ENCODE measurements at places on chromosomes 2 and 18. TPM values are rescaled to one million over a fixed set of nuclear protein-coding genes. Genes with fewer than 3 reads are reported as not detected.

GRCh38 chr2:140359056-140359771, 1579.0 kb upstream of the NXPH2 start:
- H3K27ac ChIP-seq: no peak overlapping the region
- H3K4me3 ChIP-seq: no peak overlapping the region
- DNase-seq: no peak
- no peaks in the 10 kb centered on the region for H3K27me3 ChIP-seq

GRCh38 chr18:13653746-13654433, 72.5 kb downstream of the FAM210A start:
- no peak for DNase-seq
- no peaks in the 10 kb centered on the region for H3K36me3 ChIP-seq
- H3K4me3 ChIP-seq: no peak overlapping the region
- H3K27me3 ChIP-seq: no peaks in the 10 kb centered on the region
- no peaks in the 10 kb centered on the region for H3K4me1 ChIP-seq

DNA sequence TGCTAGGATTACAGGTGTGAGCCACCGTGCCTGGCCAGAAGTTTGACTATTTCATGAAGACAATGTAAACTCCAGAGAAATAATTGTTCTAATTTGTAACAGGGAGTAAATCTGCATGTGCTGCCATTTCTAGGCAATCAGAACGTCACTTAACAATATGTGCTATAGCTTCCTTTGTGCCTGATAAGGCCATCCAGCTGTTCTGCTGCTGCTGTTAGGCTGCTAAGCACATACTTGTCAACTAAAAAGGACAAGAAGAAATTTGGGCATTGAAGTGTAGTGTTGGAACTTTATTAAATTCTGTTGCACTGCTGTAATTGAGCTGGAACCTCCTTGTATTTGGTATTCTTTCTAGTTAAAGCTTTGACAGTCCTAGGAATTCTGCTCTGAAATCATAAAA, 57.1 kb downstream of the KIAA1328 start:
- DNase-seq: no peak
- no peaks in the 10 kb centered on the region for H3K27me3 ChIP-seq
- H3K36me3 ChIP-seq: no peaks in the 10 kb centered on the region

DNA sequence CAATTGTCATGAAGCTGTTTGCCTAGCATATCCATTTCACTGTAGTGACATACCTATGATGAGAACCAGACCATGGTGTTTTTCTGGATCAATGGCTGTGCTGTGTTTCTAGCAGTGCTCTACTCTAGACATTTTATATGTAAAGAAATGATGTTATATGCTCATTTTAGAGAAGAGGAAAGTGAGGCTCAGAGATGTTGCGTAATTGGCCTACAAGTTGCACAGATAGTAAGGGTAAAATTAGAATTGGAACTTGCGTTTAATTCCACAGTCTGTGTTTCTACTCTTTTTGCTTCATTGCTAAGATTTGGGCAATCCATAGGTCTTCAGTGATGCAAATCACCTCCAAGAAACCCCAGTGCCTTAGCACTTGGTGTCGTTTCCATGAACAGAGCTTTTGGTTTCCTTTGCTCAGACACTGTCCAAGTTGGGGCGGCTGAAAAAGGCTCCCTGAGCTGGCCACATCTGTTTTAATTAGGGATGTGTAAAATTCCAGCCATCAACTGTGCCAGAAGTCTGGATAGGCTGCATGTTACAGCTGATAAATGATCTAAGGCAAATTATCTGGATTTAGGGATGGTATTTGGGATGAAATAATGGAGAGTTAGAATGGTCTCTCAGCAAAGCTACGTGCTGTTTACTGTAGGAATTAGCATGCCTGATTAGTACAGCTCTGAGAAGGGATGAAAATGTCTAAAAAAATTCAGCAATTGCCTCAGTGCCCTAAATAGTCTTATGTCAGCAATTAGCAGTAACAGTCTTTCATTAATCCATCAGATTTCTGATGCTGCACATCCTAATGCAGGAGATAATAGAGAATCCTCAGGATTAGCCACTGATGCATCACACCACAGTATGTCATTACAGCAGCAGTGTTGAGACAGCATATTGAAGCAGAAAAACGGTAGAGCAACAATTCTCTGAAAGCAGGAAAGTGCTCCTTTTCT, 65.3 kb downstream of the PTPRM start:
- H3K27me3 ChIP-seq: no peaks in the 10 kb centered on the region
- H3K36me3 ChIP-seq: no peaks in the 10 kb centered on the region
- H3K4me1 ChIP-seq: no peaks in the 10 kb centered on the region
- DNase-seq: no peak
- no peak overlapping the region for H3K27ac ChIP-seq
- no peak overlapping the region for H3K4me3 ChIP-seq

- no peak overlapping the region for H3K4me3 ChIP-seq
- no peaks in the 10 kb centered on the region for H3K27me3 ChIP-seq
- no peak for DNase-seq
Measured at GRCh38 chr18:36366994-36367839, 69.7 kb downstream of the FHOD3 start.

GRCh38 chr2:112646102-112646719, 472 bp downstream of the SLC20A1 start:
- H3K36me3 ChIP-seq: no peaks in the 10 kb centered on the region
- peak overlapping the region; percentile 96 for H3K27ac ChIP-seq
- H3K27me3 ChIP-seq: no peaks in the 10 kb centered on the region
- H3K4me1 ChIP-seq: peaks cover 53% of the 10 kb centered on the region
- H3K4me3 ChIP-seq: peak overlapping the region; percentile 84

GRCh38 chr2:73072129-73072395, 550 bp upstream of the SFXN5 start:
- DNase-seq: no peak
- peak overlapping the region; percentile 94 for H3K4me3 ChIP-seq
- no peaks in the 10 kb centered on the region for H3K27me3 ChIP-seq

DNA sequence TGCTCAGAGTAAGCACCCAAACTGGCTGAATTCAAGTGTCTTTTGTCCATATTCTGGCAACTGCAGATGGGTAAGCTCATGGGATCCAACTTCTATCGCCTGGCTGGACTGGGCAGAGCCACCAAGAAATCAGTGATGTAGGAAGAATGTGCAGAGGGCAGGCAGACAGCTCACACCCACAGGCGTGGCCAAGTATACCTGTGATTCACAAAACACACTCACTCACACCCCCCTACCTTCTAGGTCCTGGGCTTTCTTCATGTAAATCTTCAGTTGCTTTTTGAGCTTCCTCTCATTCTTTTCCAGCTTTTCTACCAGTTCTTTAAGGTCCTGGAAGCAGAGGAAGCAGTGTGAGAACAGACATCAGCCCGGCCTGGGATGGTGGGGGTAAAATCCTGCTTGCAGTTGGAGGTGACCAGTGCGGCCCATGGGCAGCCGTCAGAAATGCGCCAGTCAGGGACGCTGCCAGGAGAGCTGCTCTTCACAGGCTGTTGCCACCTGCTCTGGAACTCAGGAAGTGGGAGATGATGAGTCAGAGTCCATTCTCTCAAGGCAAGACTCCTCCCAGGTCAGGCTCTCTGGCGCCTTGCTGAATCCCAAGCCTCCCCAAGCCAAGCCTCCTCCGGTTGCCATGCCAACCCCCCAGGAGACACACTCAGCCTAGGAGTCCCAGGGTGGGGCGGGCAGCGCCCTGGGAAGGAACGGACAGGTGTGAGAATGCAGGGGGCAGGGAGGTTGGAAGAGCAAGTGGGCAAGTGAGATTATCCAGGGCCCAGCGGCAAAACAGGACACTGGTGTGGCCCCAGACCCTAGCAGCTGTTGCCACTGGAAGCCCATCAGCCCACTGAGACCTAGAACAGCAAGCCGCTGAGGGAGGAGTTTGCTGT, 36.2 kb upstream of the ACAA2 start:
- H3K4me3 ChIP-seq: no peak overlapping the region
- H3K4me1 ChIP-seq: peaks cover 15% of the 10 kb centered on the region
- H3K27ac ChIP-seq: no peak overlapping the region
- DNase-seq: no peak
- no peaks in the 10 kb centered on the region for H3K27me3 ChIP-seq

- no peak for DNase-seq
- H3K4me1 ChIP-seq: peaks cover 5% of the 10 kb centered on the region
- H3K36me3 ChIP-seq: no peaks in the 10 kb centered on the region
- no peak overlapping the region for H3K4me3 ChIP-seq
- H3K27me3 ChIP-seq: no peaks in the 10 kb centered on the region
Measured at GRCh38 chr2:25833566-25833965, 44.7 kb downstream of the ASXL2 start.

DNA sequence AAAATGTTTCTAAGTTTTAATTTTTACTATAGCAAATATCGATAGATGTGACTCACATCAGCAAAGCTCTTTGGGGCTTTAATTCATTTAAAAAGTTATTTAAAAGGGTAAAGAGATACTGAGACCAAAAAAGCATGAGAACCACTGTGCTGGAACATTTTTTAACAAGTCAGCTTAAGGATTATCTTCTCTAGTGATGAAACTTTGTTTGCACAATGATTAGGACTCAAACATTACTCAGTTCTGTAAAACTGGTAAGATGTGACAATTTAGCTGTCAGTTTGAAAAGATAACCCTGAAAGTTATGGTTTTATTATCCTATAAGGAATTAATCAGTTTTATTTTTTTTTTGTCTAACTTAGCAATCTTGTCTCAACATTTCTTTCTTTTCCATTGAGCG, 301.4 kb downstream of the TSN start:
- H3K36me3 ChIP-seq: no peaks in the 10 kb centered on the region
- no peak overlapping the region for H3K4me3 ChIP-seq
- no peaks in the 10 kb centered on the region for H3K27me3 ChIP-seq
- no peak overlapping the region for H3K27ac ChIP-seq
- no peaks in the 10 kb centered on the region for H3K4me1 ChIP-seq

DNA sequence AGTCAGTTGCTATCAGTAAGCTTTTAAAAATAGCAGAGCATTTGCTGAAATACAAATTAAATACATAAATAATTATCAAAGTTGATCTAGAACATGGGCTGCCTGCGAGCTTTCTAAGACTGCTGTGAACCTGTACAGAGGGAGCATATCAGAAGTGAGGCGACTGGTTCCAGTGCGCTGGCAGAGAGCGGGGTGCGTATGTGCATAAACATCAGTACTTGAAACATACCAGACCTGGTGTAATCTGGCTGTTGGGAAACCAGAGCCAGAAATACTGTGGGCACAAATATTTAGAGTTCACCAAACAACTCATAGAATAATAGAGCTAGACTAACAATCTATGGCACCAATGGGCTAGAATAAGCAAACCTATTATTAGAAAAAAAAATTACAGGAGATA, 27.3 kb downstream of the PDIA6 start:
- no peak overlapping the region for H3K27ac ChIP-seq
- no peak for DNase-seq
- no peaks in the 10 kb centered on the region for H3K4me1 ChIP-seq
- no peak overlapping the region for H3K4me3 ChIP-seq
- peaks cover 26% of the 10 kb centered on the region for H3K36me3 ChIP-seq
- no peaks in the 10 kb centered on the region for H3K27me3 ChIP-seq

DNA sequence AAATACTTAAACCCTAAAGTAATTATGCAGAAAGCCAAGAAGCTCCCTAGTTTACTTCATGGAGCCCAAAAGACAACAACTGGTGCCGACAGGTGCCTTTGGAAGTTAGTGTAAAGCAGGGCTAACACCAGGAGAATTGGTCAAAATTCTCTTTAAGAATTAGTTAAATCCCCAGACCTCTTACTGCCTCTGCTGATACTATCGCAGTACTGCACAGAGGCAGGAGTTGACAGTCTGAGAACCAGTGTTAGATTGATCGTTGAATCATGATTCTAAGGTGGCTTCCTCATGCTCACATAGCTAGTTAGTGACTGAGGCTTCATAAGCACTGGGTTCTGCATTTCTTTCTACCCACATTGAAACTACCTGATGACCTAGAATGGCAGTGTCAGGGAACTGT, 445.0 kb downstream of the XIRP2 start:
- no peak overlapping the region for H3K27ac ChIP-seq
- no peaks in the 10 kb centered on the region for H3K27me3 ChIP-seq
- no peak overlapping the region for H3K4me3 ChIP-seq
- no peak for DNase-seq
- H3K36me3 ChIP-seq: no peaks in the 10 kb centered on the region

DNA sequence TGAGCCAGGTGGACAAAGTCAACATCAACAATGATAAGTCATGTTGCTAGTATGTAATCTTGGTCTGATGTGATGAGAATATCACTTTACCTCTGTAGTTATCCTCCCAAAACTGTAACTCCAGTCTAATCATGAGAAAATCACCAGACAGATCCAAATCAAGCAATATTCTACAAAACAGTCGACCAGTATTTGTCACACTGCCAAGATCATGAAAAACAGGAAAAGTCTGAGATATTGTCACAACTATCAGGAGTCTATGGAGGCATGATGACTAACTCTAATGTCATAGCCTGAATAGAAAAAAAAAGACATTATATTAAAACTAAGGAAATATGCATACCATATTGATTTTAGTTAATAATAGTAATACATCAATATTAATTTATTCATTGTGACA, 1883.3 kb upstream of the CELF4 start:
- no peaks in the 10 kb centered on the region for H3K4me1 ChIP-seq
- H3K27me3 ChIP-seq: no peaks in the 10 kb centered on the region
- no peak overlapping the region for H3K4me3 ChIP-seq
- H3K27ac ChIP-seq: no peak overlapping the region

DNA sequence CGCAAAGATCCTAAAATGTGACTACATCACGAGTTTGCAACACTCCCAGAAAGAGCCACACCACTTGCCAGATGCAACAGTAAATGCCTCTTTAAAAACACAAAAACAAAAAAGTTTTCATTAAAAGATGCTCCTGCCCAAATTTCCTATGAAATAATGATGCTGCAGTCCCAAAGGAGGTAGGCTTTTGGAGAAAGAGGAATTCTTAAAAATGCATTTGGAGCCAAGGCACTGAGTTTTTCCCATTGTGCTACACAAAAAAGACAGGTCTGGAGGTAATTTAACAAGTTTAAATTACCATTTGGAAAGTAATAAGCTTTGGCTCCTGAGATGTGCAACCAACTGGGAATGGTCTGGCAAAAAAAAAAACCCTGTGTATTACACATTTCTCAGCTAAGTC, 145.0 kb downstream of the PID1 start:
- H3K27me3 ChIP-seq: no peaks in the 10 kb centered on the region
- no peaks in the 10 kb centered on the region for H3K4me1 ChIP-seq
- no peak overlapping the region for H3K4me3 ChIP-seq
- no peak overlapping the region for H3K27ac ChIP-seq

IL1B gene
- total RNA-seq: 1.3 TPM

ZNF804A gene
- not detected for total RNA-seq

Data from esophagus squamous epithelium (tissue), 5 donors.